ENCODE measurements at places on chromosomes 3 and 15.

DNA sequence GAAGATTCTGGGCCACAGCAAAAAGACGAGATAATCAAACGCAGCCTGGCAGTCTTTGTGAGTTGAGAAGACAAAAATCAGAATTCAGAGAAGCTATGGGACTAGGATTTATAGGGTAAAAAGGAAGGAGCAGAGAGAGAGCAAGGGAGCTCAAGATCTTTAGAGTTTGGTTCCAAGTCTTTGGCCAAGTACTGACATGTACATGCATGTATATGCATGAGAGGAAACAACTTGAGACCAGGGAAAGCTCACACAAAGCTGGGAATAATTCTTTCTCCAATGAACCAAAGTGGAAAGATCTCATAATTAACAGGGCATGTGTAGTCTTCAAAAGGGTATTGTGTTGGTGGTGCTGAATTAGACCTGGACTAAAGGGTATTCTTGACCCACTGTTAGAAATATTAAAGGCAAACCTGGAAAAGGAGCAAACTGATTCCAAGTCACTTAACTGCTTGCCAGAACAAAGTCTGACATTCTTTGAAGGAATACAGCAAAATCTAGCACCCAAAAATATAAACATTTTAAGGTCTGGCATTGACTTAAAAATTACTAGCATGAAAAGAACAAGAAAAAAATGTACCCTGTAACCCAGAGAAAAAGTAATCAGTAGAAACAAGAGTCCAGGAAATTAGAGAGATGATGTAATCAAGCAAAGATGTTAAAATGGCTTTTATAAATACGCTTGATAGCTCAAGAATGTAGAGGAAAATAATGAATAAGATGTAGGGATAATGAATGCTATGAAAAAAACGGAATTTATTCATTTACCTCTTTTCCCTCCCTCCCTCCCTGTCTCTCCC, 226.0 kb upstream of the CGNL1 start:
- DNase-seq = no peak

DNA sequence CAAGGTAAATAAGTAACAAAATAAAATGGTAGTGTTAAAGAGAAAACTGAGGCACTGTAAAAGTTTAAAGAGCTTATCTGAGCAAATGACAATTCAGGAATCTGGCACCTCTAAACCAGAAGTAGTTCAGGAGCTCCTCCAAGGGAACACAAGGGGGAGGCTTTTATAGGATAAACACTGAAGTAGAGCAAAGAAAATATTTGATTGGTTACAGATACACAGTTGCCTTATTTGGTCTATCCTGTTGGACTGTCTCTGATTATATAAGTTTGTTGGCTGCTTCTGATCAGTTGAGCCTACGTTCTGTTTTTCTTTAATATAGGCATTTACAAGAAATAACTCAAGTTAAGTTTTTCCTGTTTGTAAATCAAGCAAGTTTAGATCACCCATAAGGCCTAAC, 146.9 kb downstream of the ERC2 start:
- DNase-seq = no peak

- no peak for DNase-seq
Measured at GRCh38 chr3:108131475-108132134, 40.8 kb upstream of the CD47 start.

GRCh38 chr3:115469649-115470048, 153.7 kb upstream of the GAP43 start:
- DNase-seq = no peak

- no peak for DNase-seq
Measured at GRCh38 chr3:152559246-152559645, 275.7 kb upstream of the P2RY1 start.

- no peak for DNase-seq
Measured at GRCh38 chr15:93803421-93804152, 427.8 kb upstream of the MCTP2 start.

DNA sequence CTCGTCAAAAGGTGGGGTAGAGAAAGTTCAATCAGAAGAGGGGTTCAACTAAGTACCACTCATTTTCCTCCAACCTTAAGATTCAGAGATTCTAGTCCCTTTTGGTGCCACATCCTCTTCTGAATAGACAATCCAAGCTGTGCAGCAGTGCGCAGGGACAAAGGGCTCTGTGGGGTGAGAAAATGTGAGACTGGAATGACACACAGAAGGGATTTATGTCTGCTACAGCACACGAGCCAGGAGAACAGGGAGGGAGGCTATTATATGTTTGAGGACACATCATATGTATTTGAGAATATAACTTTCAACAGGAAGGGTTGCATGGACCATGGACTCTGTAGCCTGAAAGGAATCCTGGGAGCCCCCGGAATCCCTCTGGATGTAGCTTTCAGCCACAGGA, 33.0 kb downstream of the LSM3 start:
- DNase-seq = no peak
